ENCODE measurements at places on chromosomes 11 and 22.

DNA sequence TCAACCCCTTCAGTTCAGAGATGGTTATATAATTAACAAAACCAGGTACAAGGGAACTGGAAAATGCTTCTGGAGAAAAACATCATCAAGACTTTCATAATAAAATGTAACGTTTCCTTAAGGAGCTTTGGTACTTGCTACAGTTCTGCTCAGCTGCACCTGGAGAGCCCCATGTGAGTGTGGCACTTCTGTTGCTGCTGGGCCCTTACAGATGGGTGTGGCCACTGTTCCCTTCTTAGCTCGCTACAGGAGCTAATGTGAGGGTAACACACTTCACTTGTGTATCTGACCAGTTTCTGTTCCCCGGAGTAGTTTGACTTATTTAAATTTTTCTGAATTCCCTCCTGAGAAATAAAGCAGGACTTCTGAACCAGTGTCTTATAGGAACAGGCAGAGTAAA is 4.0 kb downstream of the POU2AF3 start:
- no peak for DNase-seq

DNA sequence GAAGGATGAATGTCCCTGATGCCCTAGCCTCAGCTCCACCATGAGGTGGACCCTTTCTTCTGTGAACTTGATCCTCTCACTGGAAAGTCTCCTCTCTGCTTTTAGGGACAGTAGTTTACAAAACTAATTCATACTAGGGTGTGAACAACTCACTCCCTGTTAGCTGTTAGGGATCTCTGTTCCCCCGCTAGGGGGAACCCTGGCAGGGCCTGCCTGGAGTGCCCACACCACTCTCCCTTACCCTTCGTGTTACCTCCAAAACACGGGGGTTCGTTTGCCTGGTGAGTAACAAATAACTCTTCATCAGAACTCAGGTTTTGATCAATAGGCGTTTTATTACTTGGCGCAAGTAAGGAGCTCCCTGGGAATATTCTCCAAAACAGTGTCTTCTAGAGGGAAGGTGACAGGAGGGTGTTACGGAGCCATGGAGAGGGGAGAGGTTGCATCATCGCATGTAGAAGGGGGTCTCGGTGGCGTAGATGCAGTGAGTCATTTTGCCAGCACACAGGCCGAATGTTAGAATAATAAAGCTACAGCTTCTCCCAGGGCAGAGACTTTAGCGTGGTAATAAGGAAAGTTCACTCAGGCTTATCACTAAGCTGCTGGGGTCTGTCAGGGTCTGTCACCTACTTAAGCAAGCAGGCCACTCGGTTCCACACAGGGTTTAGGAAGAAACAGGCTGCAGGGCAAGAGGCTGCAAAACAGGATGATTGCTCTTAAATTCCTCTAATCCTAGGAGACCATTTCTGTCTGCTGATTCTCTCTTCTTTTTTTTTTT is 45.8 kb downstream of the C11orf96 start:
- DNase-seq = no peak

DNA sequence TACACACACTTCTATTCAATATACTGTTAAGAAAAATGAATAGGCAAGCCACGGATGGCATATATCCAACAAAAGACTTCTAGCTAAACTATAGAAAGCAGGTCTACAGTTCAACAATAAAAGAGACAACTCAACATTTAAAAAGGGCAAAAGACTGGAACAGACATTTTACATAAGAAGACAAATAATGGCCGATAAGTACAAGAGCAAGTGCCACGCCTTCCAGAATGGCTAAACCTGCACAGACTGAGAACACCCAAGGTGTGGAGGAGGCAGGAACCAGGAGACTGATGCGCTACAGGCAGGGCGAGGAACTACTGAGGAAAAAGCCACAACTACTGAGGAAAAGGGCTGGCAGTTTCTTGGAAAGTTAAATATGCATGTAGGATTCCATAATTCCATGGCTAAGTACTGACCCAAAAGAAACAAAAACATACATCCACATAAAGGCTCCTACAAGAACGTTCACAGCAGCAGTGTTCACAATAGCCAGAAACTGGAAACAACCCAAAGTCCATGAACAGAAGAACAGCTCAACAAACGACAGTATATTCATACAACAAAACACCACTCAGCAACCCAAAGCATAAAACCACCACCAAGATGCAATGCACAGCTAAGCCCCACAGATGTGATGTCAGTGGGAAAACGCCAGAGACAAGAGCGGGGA is 9.6 kb upstream of the MOB2 start:
- no peak for DNase-seq

GRCh38 chr11:112229746-112230433 is 3.7 kb downstream of the PTS start:
- no peak for DNase-seq

GRCh38 chr11:22728600-22729389 is 62.4 kb downstream of the GAS2 start:
- DNase-seq = no peak

GRCh38 chr22:38713921-38714320 is 8.2 kb downstream of the GTPBP1 start:
- DNase-seq = no peak

- no peak for DNase-seq
These were observed 6.6 kb upstream of the NXPE1 start for GRCh38 chr11:114566276-114566675.

DNA sequence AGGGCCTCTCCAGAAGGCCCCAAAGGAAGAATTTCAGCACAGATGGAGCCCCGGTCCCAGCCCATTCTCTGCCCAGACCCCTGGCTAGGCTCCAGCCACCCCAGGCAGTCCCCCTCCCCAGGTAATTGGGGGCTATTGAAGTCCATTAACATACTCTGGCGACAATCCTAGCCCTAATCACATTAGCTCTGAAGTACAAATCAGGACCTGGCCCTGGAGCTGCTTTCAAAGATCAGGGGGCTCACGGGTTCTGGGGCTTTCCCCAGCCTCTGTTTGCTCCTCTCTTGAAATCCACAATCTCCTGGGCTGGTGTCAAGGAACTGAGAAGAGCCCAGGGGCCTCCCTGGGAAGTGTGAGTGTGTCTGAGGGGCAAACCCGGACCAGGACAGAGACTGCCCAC is 22.3 kb downstream of the FGF4 start:
- DNase-seq = no peak

GRCh38 chr11:134398079-134398444 is 14.0 kb downstream of the B3GAT1 start:
- DNase-seq = no peak

GRCh38 chr11:66637557-66638176 is 836 bp upstream of the RBM4 start:
- DNase-seq = peak; percentile 44

GRCh38 chr11:130533871-130534270 is 85.4 kb downstream of the ADAMTS15 start:
- DNase-seq = no peak

DNA sequence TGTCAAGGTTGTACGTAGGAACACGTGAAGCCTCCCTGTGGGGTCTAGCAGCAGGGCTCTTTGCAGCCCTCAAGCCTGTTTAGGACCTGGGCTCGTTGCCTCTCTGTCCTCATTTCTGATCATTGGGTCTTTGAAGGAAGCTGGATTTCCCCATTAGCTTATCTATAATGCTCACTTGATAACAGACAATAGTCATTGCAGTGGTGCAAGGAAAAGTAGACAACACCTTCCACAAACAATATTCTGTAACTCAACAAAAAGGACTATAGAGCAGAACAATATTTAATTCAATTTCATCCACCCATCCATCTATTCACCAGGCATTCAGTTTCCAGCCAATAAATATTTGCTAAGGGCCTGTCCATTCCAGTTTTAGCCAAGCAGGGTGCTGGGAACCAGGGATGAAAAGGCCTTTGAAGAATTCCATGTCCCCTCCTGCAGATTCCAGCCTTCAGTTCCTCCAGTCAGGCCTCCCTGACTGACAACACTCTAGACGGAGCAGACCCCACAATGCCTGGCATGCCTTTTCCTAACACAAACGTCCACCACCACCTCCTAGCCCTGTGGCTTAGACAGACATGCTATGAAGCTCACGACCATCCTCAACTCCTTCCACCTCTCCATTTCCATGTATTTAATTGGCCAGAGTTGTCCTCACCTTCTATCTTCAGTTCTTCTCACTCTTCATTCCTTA is 12.7 kb upstream of the POLD3 start:
- DNase-seq = no peak

DNA sequence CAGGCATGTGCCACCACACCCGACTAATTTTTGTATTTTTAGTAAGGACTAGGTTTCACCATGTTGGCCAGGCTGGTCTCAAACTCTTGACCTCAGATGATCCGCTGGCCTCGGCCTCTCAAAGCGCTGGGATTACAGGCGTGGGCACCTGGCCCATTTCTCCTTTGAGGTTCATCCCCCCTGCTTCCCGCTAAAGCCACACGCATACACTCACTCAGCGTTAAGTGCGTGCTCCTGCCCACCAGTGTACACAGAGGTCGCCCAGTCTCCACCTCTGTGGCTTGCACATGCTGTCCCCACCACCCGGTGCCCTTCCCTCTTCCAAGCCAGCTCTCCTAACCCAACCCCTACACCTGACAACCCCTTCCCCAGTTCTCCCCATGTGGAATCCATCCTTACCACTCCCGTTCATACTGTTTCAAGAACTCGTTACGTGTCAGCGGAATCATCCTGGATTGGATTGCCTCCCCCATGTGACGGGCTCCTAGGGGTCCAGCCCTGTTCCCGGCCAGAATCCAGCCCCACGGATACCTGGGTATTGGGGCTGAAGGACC is 15.7 kb upstream of the CYTH4 start:
- DNase-seq = no peak

DNA sequence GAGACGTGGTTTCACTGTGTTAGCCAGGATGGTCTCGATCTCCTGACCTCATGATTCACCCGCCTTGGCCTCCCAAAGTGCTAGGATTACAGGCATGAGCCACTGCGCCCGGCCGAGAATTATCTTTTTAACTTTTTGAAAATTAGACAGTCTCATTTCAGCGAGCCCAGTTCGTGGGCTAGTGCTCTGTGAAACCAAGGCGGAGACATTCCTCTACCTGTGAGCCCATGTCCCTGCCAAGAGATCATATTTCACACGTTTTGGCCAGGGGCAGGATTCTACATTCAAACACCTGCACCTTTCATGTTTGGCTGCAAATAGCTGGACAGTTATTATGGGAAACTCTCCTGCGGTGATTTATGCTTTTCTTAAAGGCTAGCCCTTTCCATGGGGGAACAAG is 60.3 kb downstream of the IRAG1 start:
- DNase-seq = peak; percentile 34

DNA sequence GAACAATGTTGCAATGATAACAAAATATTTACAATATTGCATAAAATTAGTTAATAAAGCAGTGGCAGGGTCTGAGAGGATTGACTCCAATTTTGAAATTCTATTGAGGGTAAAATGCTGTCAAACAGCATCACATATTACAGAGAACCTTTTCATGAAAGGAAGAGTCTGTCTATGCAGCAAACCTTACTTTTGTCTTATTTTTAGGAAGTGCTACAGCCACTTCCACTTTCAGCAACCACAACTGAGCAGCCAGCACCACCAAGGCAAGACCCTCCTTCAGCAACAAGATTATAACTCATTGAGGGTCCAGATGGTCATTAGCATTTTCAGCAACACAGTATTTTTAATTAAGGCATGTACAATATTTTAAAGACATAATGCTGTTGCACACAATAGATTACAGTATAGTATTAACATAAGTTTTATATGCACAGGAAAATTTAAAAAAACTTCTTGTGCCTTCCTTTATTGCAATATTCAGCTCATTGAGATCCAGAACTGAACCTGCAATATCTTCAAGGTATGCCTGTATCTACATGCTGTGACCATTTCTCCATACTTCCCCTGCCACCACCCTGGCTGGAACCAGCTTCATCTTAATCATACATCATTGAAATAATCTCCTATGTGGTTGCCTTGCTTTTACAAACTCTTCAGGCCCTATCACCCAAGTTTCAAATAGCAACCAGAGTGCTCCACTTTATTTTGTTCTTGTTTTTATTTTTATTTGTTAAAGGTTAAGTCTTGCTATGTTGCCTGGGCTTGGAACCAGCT is 711.2 kb downstream of the KCNA4 start:
- no peak for DNase-seq

- DNase-seq = no peak
These were observed 52.8 kb upstream of the APOA1 start for GRCh38 chr11:116890193-116890592.

GRCh38 chr11:108025387-108026080 is 16.8 kb downstream of the CUL5 start:
- no peak for DNase-seq

All from mesothelial cell of epicardium (in vitro differentiated cells).